ENCODE measurements at places on chromosomes 5 and 9.

GRCh38 chr9:131800366-131800765, 60.5 kb upstream of the RAPGEF1 start:
- no peak for DNase-seq

DNA sequence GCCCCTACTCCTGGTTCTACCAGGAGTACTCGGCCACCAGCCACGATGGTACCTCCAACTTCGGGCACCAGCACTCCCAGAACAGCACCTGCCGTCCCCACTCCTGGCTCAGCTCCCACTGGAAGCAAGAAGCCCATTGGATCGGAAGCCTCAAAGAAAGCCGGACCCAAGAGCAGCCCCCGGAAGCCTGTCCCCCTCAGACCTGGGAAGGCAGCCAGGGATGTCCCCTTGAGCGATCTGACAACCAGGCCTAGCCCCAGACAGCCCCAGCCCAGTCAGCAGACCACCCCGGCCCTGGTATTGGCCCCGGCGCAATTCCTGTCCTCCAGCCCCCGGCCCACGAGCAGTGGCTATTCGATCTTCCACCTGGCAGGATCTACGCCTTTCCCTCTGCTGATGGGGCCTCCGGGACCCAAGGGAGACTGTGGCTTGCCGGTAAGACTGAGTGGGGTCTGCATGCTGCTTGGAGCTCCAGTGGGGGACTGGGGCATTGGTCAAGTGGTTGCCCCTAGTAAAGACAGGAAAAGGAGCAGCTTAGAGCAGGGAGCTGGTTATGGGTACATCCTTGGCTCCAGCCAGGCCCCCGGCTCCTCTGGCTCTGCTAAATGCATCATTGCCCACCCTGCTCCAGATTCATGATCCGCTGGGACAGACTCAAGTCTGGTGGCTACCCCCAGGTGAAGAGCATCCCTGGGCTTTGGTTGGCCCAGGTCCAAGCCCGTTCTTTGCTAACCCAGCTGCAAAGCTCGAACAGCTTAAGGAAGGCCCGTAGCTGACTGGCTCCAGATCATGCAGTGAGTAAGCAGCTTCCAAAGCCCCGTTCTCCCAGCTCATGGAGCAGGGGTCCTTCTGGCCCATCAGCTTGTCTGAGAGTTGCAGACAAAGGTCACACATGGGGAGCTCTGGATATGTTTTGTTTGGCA, 14.0 kb downstream of the COL27A1 start:
- no peak for DNase-seq

DNA sequence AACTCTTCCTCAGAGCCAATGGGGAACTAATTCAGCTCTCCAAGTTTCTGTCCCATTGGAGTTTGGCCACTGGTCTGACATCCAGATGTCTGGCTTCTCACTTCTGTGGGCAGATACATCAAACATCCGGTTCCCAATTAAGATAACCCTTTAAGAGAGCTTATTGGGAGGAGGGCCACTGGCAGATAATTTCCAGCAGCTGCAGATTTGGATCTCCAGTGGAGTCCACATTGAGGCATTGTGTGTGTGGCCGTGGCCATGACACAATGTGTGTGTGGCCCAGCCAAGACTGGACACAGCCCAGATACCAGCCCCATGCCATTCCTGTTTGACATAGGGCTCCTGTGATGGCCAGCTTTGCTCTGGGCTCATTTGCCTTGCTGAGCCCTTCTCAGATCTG, 110.5 kb upstream of the MAP1B start:
- DNase-seq, result peak; percentile 38

DNA sequence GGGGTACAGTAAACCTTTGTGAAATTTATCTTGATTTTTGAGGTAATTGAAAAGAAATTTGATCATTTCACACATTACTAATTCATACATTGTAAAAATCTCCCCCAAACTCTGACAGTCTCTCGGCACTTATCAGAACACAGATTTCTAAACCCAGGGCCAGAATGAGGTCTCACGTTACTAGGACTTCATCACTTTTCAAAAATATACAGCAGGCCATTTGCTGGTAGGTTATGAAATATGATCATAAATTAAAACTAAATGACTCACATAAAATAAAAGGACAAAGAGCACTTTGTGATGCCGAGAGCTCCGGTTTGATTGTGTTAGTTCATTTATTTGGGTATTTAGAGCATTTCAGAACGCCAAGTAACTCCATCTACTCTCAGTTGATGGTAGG, 17.0 kb downstream of the MSX2 start:
- no peak for DNase-seq

DNA sequence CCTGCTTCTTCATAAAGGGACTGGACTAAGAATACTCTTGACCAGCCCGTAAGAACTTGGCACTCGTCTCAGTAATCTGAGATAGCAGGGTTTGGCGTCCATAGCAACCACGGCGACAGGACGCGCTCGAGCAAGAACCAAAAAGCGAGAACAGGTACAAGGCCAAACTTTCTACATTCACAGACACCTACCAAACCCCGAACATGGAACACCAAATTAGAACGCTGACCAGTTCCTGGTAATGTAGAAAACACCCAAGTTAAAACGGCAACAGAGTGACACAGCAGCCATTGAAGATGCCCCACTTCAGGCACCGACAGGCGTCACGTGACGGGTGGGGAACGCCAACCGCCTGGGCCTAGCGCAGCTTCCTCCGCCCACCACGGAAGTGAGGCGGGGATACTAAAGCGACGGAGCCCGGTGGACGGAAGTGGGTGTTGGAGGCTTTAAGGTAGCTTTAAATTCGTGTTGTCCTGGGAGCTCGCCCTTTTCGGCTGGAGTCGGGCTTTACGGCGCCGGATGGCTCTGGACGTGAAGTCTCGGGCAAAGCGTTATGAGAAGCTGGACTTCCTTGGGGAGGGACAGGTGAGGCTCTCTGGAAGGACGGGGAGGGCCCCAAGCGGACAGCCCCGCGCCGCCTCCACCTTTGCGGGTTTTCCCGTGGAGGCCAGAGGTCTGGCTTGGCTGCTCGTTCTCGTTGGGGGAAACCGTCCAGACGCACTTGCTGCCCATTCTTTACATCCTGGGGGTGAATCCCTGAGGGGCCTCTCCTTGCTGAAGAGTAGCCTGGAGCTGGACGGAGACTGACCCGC, at the start of gene CDK7:
CDK7 (plus strand) TSS at position 430 of the 812 bp plus-strand sequence; CDS start at position 520, 90 bp downstream.
- DNase-seq, result peak; percentile 98

DNA sequence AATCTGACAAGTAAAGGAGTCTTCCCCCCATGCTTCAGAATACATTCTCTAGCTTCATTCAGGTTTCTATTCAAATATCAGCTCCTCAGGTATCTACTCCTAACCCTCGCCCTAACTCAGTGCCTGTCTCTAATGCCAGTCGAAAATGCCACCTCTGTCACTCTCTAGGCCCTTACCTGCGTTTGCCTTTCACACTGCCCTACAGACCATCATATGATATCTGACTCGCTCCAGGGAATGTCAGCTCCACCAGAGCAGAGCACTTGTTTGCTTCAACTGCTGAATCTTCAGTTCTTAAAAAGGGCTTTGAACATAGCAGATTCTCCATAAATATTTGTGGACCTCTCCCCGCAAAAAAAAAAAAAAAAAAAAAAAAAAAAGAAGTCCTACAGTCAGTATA, 46.7 kb downstream of the ADRB2 start:
- no peak for DNase-seq

DNA sequence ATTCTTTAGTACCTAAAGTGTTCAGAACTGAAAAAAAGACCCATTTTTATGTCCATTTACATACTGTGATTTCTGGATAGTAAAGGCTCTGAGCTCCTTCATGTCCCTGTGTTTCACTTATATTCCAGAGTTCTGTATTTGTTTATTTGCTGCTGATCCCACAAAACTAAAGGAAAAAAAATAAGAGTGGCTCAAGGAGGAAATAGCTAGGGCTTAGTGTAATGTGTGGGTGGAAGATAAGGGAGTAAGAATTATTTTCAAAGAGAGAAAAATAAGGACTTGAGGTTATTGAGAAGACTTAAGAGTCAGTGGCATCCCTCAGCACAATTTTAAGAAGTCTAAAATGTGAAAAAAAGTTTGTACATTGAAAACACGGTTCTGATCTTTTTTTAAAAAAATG, 46.0 kb downstream of the ENTREP1 start:
- no peak for DNase-seq

GRCh38 chr5:98999631-99000030, 70.8 kb upstream of the CHD1 start:
- no peak for DNase-seq

DNA sequence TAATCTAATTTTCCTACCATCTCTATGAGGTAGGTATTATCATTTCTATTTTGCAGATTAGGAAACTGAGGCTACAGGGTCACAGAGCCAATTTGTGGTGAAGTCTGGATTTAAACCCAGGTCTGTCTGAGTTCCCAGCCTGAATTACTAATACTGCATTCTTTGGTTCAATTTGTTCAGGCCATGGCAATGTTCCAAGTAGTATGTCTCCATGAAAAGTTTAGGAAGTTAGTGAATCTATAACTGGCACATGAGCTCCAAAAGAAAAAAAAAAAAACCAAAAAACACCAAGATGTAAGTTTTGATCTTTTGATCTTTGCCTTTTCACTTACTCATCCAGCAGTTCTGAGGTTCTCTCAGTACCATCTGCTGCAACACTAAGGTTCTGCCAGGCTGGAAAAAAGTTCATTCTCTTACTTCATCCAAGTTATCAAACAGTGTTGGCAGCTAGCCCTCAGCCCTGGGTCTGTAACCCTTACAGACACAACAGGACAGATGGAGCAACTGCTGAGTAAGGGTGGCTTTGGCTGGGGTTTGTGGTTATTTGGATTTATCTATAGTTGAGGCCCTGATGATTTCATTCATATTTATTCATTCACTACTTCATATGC, 4.4 kb upstream of the TMEM268 start:
- DNase-seq, result no peak

- DNase-seq, result peak; percentile 77
Measured at GRCh38 chr5:10445352-10445751, 3.7 kb downstream of the ROPN1L start.

- no peak for DNase-seq
Measured at GRCh38 chr5:7822449-7822848, 28.5 kb downstream of the CFAP90 start.

- no peak for DNase-seq
Measured at GRCh38 chr5:174490728-174491127, 233.7 kb upstream of the MSX2 start.

GRCh38 chr9:134723037-134723436, 81.4 kb downstream of the COL5A1 start:
- no peak for DNase-seq

- DNase-seq, result no peak
Measured at GRCh38 chr9:27851858-27852257, 278.6 kb upstream of the C9orf72 start.

DNA sequence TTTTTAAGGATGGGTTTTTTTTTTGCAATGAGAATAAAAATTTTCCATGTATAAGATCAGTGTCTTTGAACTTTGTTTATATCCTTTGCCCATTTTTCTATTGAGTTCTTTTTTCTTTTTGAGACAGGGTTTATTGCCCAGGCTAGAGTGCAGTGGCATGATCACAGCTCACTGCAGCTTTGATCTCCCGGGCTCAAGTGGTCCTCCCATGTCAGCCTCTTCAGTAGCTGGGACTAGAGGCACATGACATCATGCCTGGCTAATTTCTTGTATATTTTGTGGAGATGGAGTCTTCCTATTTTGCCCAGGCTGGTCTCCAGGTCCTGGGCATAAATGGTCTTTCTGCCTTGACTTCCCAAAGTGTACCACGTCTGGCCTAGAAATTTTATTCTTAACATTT, 21.2 kb downstream of the GPBP1 start:
- DNase-seq, result no peak

DNA sequence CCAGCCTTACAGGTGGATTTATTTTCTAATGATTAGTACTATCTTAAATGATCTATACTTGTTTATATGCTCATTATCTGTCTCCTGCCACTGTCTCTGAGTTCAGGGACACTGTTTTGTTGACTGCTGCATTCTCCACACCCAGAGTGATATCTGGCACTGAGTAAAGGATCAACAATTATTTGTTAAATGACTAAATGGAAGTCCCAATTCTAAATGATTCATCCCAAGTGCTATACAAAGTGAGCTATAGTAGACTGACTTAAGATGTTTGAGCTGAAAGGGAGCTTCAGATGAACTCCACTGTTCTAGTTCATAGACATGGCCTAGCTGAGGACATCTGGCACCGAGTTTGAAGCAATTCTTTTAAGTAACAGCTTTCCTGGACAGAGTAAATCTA, 40.5 kb downstream of the ITGA2 start:
- DNase-seq, result no peak

DNA sequence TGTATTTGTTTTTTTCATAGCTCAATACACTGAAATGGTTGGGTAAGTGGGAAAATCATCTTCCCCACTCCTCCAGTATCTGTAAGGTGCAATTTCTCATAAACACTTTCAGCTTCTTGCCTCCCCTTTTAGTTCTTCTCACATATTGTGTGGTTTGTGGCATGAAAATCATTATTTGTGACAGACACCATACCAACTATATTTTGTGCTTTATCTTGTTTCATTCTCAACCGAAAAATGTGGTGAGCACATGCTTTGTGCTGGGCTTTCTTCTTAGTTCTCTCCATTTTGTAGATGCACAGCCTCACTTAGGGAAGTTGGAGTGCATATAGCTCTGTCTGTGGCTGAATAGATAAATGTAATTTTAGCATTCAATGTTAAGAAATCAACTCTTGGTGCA, 6.4 kb upstream of the ANXA2R start:
- DNase-seq, result no peak

- DNase-seq, result no peak
Measured at GRCh38 chr9:113957351-113957750, 81.2 kb downstream of the ZNF618 start.

DNA sequence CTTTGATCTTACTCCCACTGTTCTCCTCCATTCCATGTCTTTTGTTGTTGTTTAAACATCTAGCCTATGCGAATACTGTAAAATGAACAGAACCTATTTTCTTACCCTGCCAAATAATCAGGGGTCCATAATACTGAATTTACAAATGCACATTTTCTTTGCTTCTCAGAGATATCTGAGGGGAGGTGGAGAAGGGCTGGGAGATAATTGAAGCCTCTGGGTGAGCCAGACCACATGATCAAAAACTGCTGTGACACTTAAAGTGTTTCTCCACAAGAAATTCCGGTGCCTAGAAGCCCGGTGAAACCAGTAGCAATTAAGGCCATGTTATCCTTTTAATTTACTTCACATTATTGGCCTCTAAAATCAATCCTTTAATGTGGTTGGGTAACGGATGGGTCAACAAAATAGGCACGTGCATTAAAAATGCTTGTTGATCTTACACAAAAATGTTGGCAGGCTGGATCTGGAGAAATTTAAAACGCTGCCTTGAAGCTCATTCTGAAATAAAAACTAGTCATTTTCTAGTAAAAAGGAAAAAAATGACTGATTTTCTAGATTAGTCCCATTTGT, 10.8 kb downstream of the SEMA6A start:
- DNase-seq, result no peak

DNA sequence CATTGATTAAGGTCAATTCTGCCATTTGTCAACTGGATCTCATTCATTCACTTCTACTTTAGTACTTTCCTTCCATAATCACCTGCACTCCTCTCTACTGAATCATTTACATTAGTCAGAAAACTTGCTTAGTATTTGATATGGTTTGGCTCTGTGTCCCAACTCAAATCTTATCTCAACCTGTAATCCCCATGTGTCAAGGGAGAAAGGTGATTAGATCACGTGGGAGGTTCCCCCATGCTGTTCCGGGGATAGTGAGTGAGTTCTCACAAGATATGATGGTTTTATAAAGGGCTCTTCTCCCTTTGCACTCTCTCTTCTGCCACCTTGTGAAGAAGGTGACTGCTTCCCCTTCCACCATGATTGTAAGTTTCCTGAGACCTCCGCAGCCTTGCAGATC, 23.7 kb upstream of the UGCG start:
- DNase-seq, result no peak

GRCh38 chr9:76194896-76195295, 199.3 kb downstream of the RFK start:
- no peak for DNase-seq
